ENCODE measurements at places on chromosomes 3 and 15. TPM values are rescaled to one million over a fixed set of nuclear protein-coding genes. Genes with fewer than 3 reads are reported as not detected.

Gene MST1R
- polyA plus RNA-seq: not detected

Gene SLC12A1
- polyA plus RNA-seq: 3.5 TPM

Gene GOLGA8B
- polyA plus RNA-seq: 28.1 TPM

Gene GPR149
- not detected for polyA plus RNA-seq

Gene ADAMTSL3
- 2.2 TPM for polyA plus RNA-seq

Gene WDR72
- polyA plus RNA-seq: not detected

All from Purkinje cell (primary cell).